Right atrium auricular region (tissue), 2 donors: ENCODE measurements at places on chromosomes 5 and 9.
A peak's percentile ranks its signal among the peaks of the same experiment; 100 is the strongest.

DNA sequence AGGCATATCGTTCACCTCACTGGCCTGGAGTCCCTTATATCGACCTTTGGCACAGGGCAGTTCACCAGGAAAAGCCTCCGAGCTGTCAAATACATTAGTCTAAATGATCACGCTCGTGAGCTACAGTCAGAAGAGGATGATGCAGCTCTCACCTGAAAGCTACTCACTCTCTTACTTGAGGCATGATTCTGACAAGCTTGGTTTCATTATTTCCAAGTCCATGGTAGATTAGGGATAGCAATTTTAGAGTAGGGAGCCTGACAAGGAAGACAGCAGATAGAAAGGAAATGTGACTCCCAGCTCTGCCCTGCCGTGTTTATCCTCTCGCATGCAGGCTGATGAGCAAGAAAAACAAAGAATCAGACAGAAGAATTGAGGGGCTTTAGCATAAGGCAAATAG is 98.0 kb upstream of the MAP1B start:
- no peak for DNase-seq

- no peak for DNase-seq
These were observed 85.7 kb upstream of the SHB start for GRCh38 chr9:38154501-38155421.

DNA sequence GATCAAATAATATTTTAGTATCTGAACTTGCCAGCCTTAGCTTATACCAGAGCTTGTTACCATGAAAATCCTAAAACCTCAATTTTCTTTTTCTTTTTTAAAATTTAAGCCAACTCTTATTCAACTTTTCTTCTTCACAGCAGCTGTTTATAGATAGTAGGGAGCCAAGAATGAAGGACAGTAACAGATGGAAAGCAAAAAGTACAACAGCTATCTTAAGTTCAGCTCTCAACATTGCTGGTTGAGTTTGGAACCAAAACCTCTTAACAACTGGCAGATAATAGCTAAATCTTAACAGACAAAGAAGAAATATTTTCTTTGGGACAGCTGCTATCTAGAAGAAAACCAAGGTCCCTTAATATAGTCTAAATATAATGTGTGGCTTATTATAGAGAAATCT is 74.7 kb downstream of the PJA2 start:
- no peak for DNase-seq

DNA sequence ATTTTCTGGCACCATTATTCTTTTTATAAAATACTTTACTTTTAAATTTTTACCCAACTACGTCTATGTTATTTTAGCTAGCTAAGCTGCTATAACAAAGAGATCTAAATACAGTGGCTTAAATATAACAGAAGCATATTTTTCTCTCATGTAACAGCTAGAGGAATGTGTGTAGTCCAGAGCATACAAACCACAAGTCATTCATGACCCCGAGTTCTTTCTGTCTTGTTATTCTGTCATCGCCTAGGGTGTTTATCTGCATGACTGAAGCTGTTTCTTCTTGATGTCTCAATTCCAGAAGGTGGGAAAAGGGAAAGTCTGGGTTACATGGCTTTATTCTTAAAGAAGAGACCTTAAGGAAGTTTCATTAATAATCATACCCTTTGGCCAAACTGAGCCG is 136.9 kb upstream of the RFX3 start:
- no peak for DNase-seq

- DNase-seq = no peak
These were observed 290.8 kb upstream of the MPDZ start for GRCh38 chr9:13570068-13570974.

DNA sequence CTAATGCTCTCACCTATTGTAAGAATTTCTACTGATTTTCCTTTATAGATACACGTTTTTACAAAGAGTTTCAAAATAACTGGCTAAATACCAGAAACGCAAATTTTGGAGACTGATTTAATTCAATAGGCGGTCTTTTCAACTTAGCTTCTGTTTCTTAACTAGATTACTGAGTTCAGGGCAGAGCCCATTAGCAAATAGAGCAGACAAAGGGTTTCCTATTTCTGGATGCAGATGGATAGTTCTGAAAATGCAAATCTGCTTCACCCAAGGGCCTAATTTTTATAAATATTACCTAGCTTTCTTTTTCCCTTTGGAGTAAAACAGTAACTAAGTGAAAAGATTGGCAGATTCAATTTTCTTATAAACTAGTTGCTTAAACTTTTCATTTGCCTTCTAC is 13.6 kb upstream of the KIAA1958 start:
- no peak for DNase-seq

- DNase-seq = no peak
These were observed 217.2 kb upstream of the TBCA start for GRCh38 chr5:77993141-77993854.

DNA sequence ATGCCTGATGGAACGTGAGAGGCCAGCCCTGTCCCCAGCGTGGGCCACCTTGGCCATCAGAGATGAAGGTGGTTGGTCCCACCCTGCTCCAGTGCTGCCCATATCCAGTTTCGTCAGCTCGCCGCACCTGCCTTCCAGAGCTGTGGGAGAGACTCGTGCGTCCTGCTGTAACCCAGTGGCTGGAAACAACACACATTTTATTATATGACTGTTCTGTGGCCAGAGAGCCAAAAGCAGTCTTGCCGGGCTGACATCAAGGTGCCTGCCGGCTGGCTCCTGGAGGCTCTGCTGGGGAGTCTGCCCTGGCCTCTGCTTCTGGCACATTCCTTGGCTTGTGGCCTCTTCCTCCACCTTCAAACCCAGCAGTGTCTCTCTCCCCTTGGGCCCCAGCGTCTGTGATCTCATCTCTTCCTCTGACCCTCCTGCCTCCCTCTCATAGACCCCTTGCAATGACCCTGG is 94.7 kb downstream of the RXRA start:
- no peak for DNase-seq

DNA sequence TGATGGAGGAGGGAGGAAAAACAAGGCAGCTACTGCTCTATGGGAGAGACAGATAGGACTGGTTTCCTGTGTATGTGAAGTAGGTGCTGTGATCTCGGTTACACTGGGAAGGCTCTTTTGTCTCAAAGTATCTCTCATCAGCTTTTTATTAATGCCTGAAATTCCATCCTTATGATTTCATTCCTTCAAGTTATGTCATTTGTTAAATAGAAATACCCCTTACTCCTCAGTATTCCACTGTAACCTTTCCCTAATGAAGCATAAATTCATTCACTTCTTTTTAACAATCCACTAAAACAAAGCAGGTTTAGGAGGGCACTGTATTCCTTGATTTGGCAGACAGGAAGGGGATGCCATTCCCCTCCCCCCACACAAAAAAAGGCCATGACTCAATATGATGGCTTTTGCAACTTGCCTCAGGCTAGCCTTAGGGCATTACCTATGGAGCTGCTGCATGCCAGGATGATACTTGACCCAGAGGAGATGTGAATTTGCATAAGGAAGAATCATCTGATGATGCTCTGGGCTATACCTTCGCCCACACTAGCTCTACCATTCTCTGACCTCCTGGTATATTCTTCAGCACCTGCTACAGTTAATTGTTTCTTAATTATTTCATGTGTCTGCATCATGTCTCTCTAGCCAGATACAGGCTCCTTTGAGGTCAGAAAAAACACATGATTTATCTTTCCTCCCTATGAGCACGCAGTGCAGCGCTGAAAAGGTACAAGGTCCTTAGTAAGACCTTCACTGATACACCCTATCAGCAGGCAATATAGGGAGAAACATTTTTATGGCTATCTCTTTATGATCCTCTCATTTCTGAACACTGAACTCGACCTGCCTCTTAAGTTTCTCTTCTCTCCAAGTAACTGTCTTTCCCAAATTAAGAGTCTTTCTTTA is 26.3 kb downstream of the NR3C1 start:
- no peak for DNase-seq

DNA sequence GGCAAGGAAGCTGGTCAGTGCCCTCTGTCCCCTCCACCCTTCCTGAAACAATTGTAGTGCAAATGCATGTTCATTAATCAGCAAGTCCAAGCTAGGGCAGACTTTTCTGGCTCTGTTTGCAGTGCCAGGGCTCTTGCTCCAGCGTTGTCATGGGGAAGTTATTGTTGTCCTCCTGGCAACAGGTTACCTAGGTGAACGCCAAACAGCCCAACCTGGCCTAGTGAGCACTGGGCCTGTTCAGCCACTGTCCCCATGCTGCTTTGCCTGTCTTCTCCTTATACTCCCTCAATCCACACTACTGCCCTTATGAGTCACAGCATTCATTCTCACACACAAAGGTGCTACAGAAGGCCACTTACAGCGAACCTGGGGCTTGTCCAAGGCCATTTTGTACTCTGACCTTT is 34.5 kb upstream of the GLIS3 start:
- peak; percentile 60 for DNase-seq

DNA sequence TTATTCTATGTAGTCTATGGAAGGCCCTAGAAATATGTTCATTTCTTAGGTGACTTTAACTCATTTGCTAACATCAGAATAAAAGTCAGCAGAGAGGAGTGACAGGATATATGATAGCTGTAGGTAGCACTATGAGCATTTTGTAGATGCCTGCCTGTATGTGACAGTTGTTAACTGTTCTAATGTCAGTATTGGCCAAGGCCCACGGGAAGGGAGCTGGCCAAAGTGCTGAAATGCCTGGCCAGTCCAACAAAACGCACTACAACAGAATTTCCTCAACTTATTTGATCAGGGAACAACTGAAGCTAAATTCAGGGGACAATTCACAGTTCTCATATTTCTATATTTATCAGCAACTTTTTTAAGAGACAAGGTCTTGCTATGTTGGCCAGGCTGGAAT is 20.8 kb downstream of the SV2C start:
- no peak for DNase-seq

- no peak for DNase-seq
These were observed 408.1 kb downstream of the MAT2B start for GRCh38 chr5:163913548-163913947.

GRCh38 chr9:112258106-112258505 is 75.3 kb downstream of the PTBP3 start:
- no peak for DNase-seq

GRCh38 chr5:68778484-68778883 is 315.3 kb upstream of the SLC30A5 start:
- no peak for DNase-seq

- no peak for DNase-seq
These were observed 24.7 kb upstream of the SLC6A19 start for GRCh38 chr5:1176473-1177391.

DNA sequence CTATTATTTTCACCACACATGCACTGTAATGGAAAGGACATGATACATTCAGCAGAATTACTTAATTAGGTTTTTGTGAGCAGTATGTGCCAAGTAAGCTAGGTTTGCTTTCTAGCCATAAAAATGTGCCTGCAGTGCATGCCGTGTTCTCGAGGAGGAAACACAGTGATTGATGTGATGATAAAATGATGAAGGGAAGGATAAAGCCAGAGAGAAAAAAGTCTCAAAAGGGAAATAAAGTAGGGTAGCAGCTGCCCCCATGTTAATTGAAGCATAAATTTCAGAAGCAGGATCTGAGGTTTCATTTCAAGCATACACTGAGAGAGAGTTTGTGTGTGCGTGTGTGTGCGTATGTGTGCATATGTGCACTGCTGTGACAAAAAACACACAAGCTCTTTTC is 714.2 kb upstream of the C9orf72 start:
- no peak for DNase-seq

DNA sequence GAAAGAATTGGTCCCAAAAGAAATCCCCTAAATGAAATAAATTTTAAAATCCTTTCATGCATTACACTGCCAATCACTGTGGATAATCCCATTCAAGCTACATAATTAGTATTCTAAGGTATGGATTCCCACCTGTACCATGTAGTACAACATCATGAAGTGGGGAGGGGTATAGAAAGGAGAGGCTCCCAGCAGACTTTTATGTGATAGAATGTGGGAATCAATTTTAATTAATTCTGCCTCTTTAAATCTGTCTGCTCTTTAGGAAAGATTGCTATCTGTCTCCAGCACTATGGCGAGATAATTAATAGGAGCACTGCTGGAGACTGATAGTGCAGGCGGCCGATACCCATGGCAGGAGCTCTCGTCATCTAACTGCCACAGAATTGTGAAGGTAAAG is 95.4 kb downstream of the CDH12 start:
- no peak for DNase-seq

DNA sequence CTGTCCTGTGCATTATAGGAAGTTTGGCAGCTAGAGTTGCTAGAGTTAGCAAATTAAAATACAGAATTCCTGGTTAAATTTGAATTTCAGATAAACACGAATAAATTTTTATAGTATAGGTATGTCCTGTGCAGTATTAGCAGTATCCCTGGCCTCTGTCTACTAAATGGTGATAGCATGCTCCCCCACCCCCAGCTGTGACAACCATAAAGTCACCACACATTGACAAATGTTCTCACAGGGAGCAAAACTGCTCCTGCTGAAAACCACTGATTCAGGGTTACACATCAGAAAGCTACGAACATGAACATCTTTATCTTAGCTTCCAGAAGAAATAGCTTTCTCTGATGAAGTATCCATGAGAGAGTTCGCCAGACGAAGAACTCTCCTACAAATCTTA is 91.8 kb upstream of the CCDC112 start:
- no peak for DNase-seq
